ENCODE measurements at places on chromosomes 1 and 21.
A peak's percentile ranks its signal among the peaks of the same experiment; 100 is the strongest.

DNA sequence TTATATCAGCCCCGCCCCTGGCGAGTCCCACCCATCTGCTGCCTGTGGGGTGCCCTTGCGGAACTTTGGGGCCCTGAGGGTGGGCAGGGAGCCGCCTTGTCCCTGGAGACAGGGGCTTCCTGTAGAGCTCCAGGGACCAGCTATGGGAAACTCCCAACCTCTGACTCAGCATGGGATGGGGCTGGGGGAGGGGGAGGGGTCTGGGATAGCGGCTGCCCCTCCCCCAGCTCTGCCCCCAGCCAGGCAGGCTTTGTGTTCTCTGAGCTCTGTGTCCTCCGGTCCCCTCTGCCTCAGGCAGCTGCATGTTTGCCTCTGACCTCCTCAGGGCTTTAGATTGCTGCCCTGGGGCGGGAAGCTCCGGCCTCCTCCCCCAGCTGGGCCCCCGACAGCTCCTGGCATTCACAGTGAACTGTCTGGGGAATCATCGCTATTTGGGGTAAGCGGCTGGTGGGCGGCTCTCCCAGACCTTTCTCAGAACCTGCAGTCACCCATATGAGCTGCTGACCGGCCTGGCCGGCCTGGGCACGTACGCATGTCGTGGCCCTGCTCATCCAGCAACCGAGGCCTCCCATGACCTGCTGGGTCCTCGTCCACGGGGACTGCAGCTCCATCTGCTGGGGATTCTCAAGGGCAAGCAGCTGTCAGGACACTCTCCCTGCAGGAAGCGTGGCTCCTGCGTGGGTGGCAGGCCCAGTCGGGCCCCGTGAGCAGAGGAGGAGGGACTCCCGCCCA, 17.1 kb downstream of the ARHGEF16 start:
- no peak for DNase-seq

GRCh38 chr1:78340006-78340405, 150.8 kb upstream of the PTGFR start:
- DNase-seq, result no peak

- DNase-seq, result no peak
Observed at GRCh38 chr21:38645282-38645681, 147.0 kb upstream of the ERG start.

DNA sequence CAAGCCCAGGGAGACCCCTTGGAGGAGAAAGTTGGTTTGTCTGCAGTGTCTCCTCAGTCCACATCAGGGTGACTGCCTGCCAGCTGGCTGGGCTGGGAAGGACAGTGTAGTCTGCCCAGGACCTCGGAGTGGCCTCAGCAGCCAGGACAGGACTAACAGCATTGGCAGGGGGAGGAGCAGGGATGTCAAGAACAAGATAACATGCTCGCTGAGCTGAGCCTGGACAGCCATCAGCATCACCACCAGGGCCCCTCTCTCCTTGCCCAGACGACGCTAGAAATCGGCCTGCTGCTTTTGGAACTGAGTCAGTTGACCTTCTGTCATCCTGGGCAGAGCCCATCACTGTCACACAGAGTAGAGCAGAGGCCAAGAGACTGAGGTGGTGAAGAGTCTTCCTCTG, 83.6 kb upstream of the CNTN2 start:
- DNase-seq, result no peak

- DNase-seq, result peak; percentile 92
Observed at GRCh38 chr1:164611754-164612642, 53.0 kb downstream of the PBX1 start.

- DNase-seq, result no peak
Observed at GRCh38 chr1:66275601-66276023, 258.3 kb upstream of the SGIP1 start.

DNA sequence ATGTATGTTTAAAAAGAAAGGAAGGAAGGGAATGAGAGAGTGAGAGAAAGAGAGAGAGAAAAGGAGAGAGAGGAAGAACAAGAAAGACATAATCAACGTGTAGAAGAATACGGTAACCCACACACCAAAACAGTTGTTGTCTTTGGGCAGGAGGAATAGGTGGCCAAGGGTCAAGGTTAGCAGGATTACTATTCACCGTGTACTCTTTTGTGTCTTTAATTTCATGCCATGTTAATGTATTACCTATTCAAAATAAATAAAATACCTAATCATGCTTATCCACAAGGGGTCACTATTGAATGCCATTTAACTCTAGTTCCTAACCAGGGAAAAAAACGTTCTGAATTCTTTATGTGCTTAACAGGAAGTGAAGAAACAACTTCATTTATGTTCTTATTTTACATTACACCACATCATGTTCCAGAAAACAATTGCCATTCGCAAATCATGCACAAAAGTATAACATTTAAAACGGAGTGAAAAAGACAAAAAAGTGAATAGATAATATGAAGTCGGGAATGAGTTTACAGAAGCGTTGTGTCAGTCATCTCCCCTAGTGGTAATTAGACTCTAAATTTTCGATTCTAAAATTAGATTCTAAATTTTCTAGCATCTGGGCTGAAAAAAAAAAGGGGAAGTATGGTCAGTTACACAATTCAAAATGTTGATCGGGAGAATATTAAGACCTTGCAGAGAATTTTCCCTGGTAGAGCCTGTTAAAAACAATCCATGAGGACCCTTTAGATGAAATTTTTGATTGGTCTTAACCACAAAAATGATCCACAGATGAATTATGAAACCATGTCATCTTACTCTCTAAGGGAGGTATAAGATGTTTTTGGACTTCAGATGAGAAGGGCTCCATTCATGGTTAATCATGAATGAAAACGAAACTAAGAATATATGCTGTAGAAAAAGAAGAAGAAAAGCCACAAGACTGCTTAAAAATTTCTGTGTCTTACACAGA, 700 bp upstream of the KMO start:
- peak; percentile 2 for DNase-seq

- DNase-seq, result no peak
Observed at GRCh38 chr1:3114846-3115245, 45.8 kb downstream of the PRDM16 start.

- no peak for DNase-seq
Observed at GRCh38 chr21:31459457-31459856, 115.4 kb upstream of the TIAM1 start.

GRCh38 chr1:43530483-43531106, at the start of gene PTPRF:
Gene PTPRF, plus strand, starts transcription at chr1:43530883. Its CDS starts 14,193 bp downstream, at chr1:43545076.
- DNase-seq, result no peak
